ENCODE measurements at places on chromosomes 16 and 17. TPM values are rescaled to one million over a fixed set of nuclear protein-coding genes. Genes with fewer than 3 reads are reported as not detected.

- no peak for DNase-seq
Observed at GRCh38 chr17:1328437-1328836, 49.0 kb downstream of the TRARG1 start.

DNA sequence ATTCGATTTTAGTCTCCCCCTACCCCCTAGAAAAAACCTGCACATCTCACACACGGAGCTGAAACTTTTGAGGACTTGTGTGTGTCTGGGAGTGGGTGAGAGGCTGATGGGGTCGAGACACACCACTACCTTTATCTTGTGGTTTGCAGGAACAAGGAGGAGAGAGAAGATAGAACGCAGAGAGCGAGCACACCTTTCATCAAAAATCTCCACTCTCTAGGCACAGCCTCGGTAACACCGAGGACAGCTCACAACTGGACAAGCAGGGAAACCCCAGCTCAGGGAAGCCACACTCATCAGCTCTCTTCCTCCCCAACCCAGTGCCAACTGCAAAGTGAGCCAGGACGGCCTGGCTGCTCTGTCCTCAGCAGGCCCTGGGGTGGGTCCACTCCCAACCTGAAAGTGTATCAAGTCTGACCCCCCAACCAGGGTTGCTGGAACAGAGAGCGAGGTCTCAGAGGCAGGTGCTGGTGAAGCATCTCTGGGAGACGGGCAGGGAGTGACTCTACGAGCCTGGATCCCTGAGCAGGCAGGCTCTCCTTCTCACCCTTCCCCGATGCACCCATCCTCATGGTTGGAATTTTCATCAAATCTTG is 5.2 kb upstream of the GHDC start:
- DNase-seq: no peak

EXOC7 gene
- total RNA-seq: 66.0 TPM

TENT4B gene
- total RNA-seq: 14.8 TPM

DNA sequence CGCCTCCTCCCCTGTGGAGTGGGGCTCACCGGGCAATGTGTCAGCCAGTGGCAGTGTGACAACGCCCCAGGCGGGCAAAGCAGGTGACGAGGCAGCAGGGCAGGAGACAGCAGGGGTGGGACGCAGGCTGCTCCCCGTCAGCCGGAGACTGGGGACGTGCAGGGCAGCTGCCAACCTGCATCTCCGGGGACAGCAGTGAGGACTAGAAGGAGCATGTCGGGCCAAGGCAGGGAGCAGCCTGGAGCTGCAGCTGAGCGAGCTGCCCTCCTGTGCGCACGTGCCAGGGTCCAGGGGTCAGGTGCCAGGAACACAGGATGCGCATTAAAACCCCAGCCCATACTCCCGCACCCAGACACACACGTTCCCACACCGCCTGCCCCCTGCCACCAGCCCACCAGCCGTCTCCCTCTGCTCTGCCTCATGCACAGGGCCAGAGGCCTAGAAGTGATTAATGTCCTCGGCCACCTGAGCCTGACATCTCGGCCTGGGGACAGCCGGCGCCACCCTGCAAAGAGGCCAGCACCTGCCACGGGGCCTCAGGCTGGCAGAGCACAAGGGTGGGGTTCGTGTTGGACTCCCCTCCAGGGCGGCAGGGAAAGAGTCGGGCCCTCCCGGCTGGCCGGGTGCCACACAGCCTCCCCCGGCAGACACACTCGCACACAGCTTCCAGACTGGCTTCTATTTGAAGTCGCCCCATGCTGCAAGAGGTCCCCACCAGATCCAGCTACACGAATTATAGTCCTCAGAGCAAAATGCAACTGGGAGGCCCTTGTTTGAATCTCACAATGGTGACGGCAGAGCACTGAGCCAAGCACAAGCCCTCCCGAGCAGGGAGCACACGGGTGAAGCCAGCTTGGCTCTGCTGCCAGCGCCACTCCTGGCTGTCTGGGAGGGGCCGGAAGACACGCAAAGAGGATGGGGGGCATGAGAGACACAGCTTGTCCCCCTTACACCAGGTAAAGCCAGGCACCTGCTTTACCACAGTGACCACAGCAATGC is 90.4 kb downstream of the RBFOX3 start:
- DNase-seq: no peak

SYCE1L gene
- total RNA-seq: 3.9 TPM

DNA sequence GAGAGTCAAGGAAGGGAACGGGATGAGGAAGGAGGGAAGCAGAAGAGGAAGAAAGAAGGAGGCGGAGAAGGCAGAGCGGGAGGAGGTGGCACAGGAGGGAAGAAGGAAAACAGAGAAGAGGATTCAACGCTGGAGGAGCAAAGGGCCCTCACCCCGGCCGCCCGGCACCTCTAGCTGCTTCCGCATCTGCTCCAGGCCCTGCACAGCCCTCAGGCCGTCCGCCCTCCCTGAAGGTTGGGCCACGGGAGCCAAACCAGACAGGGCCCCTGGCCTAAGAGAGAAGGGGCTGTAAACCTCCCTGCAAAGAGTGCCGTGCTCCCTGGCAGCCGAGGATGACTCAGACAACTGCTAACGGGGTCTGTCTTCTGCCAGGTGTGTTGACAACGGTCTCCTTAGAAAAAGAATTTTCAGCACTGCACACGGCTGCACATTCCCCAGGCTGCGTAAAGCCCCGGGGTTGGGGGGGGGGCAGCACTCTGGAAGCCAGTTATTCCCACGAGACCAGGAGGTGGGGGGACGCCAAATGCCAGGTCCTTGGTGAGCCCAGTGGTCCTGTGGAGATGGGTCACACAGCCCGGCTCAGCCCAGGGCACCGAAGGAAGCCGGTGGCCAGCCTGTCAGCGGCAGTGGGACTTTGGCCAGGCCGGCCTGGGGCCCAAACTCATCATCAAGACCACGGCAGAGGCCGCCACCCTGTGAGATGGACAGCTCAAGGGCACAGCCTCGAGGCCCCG is 29.1 kb downstream of the MRM3 start:
- no peak for DNase-seq

GRCh38 chr17:31095236-31096105 is 694 bp downstream of the NF1 start:
- peak; percentile 38 for DNase-seq

ADGRG1 gene
- 6.0 TPM for total RNA-seq

NEUROD2 gene
- not detected for total RNA-seq

- no peak for DNase-seq
Observed at GRCh38 chr16:78689028-78689427, 589.6 kb downstream of the WWOX start.

DNA sequence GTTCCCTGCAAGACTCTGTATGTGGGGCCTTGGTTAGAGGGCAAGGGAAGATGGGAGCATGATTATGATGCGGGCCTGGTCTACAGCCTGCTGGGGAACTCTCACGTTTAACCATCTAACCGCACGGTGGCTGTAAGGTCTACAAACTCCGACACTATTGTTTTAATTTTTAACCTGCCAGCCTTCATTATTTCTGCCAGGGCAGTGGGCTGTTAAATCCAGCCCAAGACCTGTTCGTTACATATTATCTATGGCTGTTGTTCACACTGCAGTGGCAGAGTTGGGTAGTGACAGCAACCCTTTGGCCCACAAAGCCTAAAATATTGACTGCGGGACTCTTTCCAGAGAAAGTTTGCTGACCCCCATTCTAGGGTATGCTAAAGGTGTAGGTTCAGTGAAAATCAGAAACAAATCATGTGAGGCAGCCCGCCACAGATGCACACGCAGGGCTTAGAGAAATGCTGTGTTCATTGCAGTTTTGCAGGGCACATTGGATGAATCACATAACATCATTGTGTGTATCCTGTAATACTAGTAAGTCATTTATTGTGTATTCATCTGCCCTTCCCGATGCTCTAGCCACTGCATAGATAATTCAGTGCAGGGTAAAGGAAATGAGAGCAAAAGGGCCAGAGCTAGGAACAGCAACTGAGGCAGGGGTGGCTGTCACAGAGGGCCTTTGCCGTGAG is 14.3 kb downstream of the SNX29 start:
- no peak for DNase-seq

DNA sequence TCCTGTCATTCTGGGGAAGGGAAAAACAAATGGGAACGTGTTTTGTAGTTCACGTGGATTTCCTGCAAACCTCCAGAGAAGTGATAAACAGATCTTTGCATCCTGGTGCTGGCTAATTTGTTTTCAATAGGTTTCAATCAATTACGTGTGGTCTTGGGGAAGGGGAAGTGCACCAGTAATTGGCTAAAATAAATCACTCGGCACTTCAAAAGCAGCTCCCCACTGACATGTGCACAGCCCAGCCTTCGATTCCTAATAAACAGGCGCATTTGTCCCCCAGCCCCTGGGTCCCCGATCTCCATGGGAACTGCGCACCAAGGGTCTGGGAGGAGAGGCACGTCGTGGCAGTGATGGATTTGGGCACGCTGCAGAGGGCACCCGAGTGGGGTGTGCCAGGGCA is 112.9 kb upstream of the GSE1 start:
- no peak for DNase-seq

PRDM7 gene
- not detected for total RNA-seq

SMPD3 gene
- total RNA-seq: 0.07 TPM
